Osteocyte (in vitro differentiated cells): ENCODE measurements at places on chromosomes 13 and 19. TPM values are rescaled to one million over a fixed set of nuclear protein-coding genes. Genes with fewer than 3 reads are reported as not detected.
A peak's percentile ranks its signal among the peaks of the same experiment; 100 is the strongest.

DNA sequence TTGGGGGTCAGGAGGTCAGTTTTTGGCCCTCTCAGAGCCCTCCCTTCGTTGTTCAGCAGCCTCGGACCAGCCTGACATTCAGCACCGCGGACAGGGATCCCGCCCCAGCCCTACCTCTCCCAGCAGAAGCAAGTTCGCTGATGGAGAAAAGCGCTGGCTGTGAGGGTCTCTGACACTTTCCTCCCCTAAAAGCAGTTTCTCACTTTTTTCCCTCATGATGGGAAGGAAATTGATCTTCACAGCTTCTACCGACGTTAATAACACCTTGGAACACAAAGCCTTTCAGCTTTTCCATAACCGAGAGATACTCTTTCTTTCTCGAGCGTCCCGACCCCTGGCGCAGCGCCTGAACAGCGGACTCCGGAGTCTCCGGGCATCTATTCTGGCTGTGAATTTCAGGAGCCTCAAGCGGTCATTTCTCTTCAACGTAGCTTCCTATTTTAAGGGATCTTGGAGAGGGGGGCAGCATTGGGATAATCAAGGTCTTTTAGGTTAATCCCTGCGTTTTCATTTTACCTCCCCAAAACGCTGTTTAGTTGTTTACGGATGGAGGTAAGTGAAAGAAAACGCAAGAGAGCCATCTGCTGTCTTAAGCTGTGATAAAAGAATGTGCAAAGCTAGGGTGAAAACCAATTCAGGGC is 467.2 kb downstream of the ITGBL1 start:
- H3K4me3 ChIP-seq = peak overlapping the region; percentile 66
- no peaks in the 10 kb centered on the region for H3K36me3 ChIP-seq
- peaks cover 80% of the 10 kb centered on the region for H3K27me3 ChIP-seq
- H3K27ac ChIP-seq = no peak overlapping the region
- peaks cover 10% of the 10 kb centered on the region for H3K4me1 ChIP-seq

The SLC25A41 gene
- 0.27 TPM in 1 of 2 replicates, not detected in the other for total RNA-seq

GRCh38 chr13:30107121-30107520 is 200.2 kb downstream of the KATNAL1 start:
- peaks cover 9% of the 10 kb centered on the region for H3K4me1 ChIP-seq
- no peak overlapping the region for H3K27ac ChIP-seq
- no peaks in the 10 kb centered on the region for H3K36me3 ChIP-seq
- no peaks in the 10 kb centered on the region for H3K27me3 ChIP-seq
- H3K4me3 ChIP-seq = no peak overlapping the region
- no peak for DNase-seq

The F10 gene
- 1.8 and 2.0 TPM in 2 replicates for total RNA-seq

DNA sequence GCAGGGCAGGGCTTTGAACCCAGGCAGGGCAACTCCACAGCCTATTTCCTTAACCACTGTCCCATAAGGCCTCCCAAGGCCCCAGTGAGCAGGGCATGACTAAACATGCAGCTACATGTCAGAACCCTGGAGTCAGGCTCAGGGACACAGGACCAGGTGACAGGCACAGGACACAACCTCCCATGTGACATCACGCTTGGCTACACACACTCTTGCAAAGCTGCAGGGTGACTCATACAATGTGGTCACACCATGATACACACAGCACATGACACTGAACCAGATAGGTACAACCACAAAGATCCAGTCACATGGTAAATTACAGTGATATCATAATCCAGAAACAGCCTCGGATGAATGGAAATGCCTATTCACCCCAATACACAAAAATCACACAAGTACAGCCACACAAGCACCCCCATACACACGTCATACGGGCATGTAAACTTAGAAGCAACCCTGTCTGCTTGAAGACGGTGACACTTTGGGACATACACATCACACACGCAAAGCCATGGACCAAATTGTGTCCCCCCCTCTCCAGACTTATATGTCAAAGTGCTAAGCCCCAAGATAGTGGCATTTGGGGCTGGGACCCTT is 14.5 kb downstream of the KLK4 start:
- no peaks in the 10 kb centered on the region for H3K27me3 ChIP-seq
- H3K4me3 ChIP-seq = no peak overlapping the region
- no peaks in the 10 kb centered on the region for H3K36me3 ChIP-seq
- H3K27ac ChIP-seq = no peak overlapping the region
- H3K4me1 ChIP-seq = no peaks in the 10 kb centered on the region
- no peak for DNase-seq

- H3K4me3 ChIP-seq = no peak overlapping the region
- H3K36me3 ChIP-seq = no peaks in the 10 kb centered on the region
- peaks cover 45% of the 10 kb centered on the region for H3K4me1 ChIP-seq
- no peak overlapping the region for H3K27ac ChIP-seq
These were observed 109.2 kb upstream of the SLC7A1 start for GRCh38 chr13:29704648-29705047.

DNA sequence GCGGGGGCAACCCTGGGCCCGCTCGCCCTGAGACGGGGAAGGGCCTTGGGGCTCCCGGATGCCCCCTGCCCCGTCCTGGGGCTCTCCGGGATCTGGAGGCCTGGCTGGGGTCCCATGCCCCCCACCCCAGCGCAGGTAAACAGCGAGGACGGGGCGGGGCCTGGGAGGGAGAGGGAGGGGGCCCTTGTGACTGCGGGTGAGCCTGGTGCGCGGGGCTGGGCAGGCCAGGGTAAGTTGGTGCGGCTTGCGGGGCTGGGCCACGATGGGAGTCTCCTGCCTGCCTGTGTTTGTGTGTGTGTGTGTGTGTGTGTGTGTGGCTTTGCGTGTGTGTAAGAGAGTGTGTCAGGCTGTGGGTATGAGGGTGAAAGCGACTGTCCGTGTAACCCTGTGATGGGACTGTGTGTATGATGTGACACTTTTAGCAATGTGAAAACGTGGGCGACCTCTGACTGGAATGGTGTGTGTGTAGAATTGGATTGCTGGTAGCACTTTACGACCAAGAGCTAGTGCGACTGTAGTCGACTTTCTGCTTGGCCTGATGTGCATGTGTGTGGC is 426 bp downstream of the KLC3 start:
- H3K27me3 ChIP-seq = peaks cover 2% of the 10 kb centered on the region
- no peak overlapping the region for H3K27ac ChIP-seq
- DNase-seq = no peak
- no peaks in the 10 kb centered on the region for H3K36me3 ChIP-seq
- peaks cover 6% of the 10 kb centered on the region for H3K4me1 ChIP-seq

The ZNF560 gene
- not detected in 2 replicates for total RNA-seq
